Stimulated activated CD8-positive, alpha-beta memory T cell treated with anti-CD3 and anti-CD28 coated beads, Interleukin-7, amount 100 ng/mL, for 1 hour (primary cell): ENCODE measurements at places on chromosomes 2 and 18.

GRCh38 chr2:237315170-237315828 is 98.7 kb downstream of the COL6A3 start:
- DNase-seq = no peak

DNA sequence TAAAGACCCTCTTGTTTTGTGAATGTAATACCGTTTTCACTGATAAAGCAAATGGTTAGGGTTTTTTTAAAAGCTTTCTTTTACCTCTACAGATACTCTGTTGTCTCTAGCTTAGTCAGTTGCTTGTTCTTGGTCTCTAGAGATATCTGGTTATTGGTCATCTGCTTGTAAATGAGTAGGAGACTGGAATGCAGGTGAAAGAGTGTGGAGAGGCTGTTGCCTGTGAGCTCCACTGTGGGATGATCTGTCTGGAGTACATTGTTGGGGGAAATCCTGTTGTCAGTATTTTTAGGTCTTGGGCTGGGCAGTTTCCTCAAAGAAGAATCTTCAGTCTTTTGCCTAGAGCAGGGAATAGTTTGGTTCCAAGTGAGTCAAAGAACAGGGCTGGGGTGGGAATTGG is 67.7 kb downstream of the SMCHD1 start:
- no peak for DNase-seq

- DNase-seq = no peak
Observed at GRCh38 chr2:215436705-215437565, 1.1 kb upstream of the FN1 start.

DNA sequence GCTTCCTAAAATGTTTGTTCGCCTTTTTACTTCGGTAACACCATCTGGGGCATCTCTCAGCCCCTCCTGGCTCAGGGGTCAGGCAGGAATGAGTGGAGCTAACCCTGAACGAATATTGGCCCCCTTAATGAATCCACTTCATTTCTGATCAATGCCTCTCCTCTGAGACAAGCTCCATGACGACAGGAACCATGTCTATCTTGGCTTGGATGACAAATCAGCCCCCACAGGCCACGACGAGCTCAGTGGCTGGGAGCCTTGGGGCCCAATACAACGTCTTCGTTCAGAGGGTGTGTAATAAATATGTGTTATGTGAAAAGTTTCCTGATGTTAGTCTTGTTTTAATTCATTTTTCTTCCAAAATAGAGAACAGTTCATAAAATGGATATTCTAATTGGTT is 133.0 kb downstream of the COL6A3 start:
- no peak for DNase-seq

DNA sequence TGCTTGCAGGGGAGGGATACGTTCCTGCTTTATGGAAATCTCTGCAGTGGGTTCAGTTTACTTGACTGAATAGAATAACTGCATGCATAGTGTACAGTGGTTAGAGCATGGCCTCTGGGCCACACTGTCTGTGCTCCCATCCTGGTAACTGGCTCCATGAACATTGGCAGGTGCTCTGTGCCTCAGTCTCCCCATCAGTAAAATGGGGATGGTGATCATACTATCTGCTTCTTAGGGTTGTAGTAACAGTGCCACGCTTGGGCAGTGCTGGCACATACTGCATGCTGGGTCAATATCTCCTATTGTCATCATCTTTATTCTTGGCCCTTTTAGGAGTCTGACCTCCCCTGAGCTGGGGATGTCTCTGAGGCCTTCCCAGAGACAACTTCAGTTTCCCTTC is 117.3 kb downstream of the CTIF start:
- DNase-seq = no peak

- DNase-seq = no peak
Observed at GRCh38 chr2:66699793-66700676, 265.1 kb downstream of the MEIS1 start.

- no peak for DNase-seq
Observed at GRCh38 chr2:53632714-53633113, 134.9 kb upstream of the CHAC2 start.

DNA sequence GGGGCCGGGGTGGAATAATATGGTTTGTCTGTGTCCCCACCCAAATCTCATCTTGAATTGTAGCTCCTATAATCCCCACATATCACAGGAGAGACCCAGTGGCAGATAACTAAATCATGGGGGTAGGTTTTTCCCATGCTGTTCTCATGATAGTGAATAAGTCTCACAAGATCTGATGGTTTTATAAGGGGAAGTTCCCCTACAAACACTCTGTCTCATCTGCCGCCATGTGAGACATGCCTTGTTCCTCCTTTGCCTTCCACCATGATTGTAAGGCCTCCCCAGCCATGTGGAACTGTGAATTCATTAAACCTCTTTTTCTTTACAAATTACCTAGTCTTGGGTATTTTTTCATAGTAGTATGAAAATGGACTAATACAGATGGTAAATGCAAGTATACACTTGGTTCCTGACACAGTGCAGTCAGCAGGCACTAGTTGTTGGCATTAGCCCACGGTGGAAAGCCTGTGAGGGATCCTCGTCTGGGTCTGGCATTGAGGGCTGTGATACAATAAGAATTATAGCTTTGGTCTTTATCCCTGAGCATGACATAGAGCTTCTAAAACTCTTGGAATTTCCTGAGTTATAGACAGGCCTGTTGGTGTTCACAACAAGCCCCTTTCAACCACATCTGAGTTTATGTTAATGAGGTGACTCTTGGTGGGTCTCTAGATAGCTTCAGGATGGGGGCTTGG is 135.8 kb downstream of the CABLES1 start:
- DNase-seq = no peak

DNA sequence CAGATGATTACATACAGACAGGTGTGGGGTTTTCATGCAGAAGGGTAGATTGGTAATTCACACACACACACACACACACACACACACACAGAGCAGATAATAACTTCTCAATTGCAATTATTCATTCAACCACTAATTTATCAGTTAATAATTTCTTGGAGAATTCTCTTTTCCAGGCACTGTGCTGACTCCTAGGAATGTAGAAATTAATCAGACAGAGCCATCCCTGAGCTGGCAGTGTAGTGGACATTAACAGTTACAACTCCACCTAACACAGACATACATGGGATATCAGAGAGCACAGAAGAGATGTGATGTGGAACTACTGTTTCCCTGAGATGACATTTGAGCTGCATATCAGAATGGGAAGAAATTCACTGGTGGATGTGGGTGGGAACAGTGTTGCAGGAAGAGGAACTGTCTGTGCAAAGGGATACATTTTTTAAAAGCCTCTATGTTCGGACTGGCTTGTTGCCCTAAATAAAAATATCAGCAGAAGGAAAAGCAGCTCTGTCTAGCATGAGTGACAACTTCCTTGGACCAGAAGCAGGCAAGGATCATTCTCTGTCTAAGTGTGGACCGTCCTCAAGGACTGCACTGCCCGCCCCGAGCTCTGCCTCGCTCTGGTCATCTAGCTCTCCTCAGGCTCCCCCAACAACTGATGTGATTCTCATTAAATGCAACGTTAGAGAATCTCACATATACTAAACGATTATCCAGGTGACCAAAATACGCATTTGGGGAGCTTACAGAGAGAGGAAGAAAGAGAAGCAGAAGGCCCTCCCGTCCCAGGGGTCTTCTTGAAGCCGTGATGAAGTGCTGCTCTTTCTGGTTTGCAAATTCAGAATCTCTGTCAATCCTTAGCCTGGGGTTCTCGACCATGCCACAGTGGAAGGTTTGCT is 173.4 kb upstream of the TRIB2 start:
- DNase-seq = no peak

- no peak for DNase-seq
Observed at GRCh38 chr2:14330884-14331283, 301.6 kb upstream of the LRATD1 start.

- no peak for DNase-seq
Observed at GRCh38 chr2:98114643-98115330, 27.8 kb downstream of the VWA3B start.

GRCh38 chr2:229880892-229881586 is 40.8 kb downstream of the TRIP12 start:
- no peak for DNase-seq

DNA sequence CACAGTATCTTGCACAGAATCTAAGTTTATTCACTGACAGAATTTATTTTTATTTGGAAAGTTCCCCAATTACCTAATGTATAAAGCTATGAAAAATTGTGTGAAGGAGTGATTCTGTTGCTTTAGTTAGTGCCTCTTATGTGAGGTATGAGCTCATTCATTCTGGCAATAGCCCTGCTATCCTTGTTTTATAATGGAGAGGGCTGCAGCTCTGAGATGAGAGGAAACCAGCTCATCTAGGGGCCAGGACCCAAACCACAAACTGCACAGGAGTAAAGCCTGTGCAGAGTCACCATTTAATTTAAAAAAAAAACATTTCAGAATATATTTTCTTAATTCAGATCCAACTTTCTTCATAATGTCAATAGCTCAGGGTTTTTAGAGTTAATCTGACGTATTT is 383.0 kb downstream of the TMEM182 start:
- no peak for DNase-seq

GRCh38 chr2:64317707-64318475 is 136.1 kb upstream of the LGALSL start:
- no peak for DNase-seq

- no peak for DNase-seq
Observed at GRCh38 chr2:214436470-214436869, 25.6 kb downstream of the VWC2L start.

- DNase-seq = no peak
Observed at GRCh38 chr2:99877963-99878362, 264.4 kb downstream of the AFF3 start.

GRCh38 chr2:188459061-188459460 is 167.4 kb downstream of the GULP1 start:
- no peak for DNase-seq

DNA sequence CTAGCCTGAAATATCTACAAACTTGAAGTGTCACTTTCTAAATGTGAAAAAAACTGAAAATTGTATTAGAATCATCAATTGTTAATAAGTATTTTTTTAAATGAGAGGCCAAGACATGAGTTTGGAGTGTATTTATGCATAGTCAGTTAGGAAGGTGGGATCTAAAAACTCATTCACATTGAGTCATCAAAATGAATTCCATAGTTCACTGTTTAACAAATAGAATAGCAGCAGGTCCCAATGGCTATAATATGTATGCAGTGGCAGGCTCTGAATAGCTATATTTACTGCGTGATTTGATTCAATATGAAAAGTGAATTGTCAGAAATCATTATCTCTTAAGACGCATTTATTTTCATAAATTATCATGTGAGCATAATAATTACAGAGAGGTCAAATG is 256.1 kb downstream of the ZNF385B start:
- no peak for DNase-seq

- DNase-seq = no peak
Observed at GRCh38 chr2:3099860-3100234, 277.8 kb downstream of the EIPR1 start.

GRCh38 chr2:241496904-241497877 is 11.2 kb downstream of the STK25 start:
- no peak for DNase-seq

DNA sequence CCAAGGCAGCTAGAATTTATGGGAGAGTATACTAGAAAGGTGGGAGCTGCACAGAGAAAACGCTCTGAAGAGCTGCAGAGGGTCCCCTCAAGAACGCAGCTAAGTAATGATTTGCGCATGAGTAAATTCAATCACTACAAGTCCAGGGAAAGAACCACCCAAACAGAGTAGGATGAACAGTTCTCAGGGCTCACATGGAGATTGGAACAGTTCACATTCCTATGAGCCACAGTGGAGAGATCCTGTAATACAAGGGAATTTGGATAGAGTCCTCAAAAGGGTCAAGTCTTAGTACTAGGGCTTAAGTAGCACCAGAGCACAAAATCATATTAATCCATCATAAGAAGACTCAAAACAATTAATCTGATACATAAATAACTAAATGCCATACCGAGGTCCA is 12.7 kb downstream of the OLA1 start:
- no peak for DNase-seq

DNA sequence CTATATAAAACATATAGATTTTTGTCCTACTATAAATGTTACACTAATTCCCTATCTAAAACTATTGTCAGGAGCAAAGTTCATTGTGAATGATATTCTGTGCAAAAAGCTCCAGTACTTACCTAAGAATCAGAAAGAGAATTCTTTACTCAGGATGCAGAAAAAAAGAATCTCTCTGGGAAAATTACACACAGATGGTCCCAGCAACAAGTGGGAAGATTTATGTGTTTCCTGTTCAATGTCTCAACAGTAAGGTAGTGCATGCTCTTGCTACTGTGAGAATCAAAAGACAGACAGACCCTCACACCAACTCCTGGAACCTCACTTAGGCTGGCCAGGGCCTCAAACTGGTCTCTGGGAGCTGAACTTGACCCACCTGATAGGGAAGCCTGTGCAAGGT is 11.2 kb upstream of the NAPG start:
- no peak for DNase-seq

- DNase-seq = no peak
Observed at GRCh38 chr2:23435250-23436035, 50.5 kb downstream of the KLHL29 start.

DNA sequence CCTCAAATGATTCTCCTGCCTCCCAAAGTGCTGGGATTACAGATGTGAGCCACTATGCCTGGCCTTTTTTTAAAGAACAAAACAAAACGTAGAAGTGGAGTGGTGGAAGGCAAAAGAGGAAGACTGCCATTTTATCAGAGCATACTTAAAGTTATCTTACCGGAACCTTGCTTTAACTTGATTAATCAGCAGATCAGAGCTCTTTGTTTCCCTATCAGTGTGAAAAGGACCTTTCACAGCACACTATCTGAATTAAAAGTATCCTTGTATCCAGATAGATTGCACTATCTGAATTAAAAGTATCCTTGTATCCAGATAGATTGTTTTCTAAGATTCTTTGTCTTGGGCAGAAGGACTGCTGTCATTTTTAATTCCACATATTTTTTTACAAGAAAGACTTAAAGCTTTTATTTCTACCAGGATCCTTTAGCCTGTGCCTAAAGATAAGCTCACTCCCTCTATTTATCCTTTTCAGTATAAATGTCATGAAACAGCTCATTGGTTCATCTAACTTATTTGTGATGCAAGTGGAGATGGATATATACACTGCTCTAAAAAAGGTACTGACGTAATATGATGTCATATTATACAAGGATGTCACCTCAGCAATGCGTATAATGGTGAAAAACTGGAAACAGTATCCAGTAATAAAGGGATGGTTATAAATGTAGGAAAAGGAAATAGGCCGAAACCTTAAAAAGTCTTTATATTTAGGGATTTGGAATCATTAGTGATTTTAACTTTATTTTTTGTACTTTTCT is 17.8 kb downstream of the GMCL1 start:
- DNase-seq = no peak
